ENCODE measurements at places on chromosomes 7 and 10.

GRCh38 chr10:119135513-119135881 lies 30.0 kb downstream of the SFXN4 start:
- DNase-seq, result no peak

DNA sequence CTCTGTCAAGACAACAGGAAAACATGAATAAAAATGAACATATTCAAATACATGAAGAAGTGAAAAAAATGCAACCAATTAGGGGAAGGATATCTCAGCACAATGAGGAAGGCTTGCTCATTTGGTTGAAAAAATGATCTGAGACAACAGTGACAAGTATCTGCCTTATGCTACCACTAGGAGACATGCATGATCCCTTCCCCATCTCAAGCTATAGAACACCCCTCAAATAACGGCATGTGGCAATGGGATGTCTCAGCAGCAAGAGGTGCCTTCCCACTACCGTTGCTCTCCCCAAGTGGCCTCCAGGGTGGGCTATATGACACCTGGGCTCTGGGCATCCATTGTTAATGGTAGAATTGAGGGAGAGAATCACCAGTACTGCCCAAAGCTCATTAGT lies 98.1 kb upstream of the RSU1 start:
- DNase-seq, result no peak

GRCh38 chr7:155944901-155945300 lies 132.6 kb upstream of the SHH start:
- no peak for DNase-seq

DNA sequence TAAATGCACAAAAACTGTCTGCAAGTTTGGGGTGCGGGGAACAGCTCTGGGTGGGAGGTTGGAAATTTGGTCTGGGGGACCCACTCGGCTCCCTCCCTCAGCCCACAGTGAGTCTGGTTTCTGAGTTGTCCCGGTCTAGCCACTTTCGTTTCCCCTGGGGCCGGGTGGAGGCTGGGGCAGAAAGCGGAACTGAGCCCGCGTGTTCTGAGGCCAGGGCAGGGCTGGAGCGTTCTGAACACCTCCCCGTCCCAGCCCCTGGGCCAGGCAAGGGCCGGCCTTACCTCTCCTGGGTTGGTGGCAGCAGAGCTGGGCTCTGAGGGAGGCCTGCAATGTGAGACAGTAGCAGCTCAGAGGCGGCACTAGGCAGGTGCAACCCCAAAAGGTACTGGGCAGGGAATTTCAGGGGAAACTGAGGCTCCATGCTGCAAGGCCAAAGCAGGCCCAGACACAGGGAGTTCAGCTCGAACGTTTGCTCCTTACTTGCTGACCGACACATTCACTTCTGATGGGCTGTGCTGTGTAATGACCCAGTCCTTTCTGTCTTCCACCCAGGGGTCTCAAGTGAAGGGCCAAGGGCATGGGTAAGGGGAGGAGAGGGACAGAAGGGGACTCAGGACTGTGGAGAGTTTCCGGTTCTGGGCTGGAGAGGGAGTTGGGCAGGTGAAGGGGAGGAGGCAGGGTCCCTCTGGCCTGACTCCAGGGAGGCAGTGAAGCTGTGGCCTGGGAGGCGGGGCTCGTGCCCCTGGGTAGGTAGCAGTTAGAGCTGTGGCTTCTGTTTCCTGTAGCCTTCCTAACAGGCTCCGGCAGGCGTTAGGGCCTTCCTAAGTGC lies 3.0 kb downstream of the IRF5 start:
- no peak for DNase-seq

GRCh38 chr10:119030421-119031250 lies 1.1 kb downstream of the NANOS1 start:
- peak; percentile 34 for DNase-seq

DNA sequence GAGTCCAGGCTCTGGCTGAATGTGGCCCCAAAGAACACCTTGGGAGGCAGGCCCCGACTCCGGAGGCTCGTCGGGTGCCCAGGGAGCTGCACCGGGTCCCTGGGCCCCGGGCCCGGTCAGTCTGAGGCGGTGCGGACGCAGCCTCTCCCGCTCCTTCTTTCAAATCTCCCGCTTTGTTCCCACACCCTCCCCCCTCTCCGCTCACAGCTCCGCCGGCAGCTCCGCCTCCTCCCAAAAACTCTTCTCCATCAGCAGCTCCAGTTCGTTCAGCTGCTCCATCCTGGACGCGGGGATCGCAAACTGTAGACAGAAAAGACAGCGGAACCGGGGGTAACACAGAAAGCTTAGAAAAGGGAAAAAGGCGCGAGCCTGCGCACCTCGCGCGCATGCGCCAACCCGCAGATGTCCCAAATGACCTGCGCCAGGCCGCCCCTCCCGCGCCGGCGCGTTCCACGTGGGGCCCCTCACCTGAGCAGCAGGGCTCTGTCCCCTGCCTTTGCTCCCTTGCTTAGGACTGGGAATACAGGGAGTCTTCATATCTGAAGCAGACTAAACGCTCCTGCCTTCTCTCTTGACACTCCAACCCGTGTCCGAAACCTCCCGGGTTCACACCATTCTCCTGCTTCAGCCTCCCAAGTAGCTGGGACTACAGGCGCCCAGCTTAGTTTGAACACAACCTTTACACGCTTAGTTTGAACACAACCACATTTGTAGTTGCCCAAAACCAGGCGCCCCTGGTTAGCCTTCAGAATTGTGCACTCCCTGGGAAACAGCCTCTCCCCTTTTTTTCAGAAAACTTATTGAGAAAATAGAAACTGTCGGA lies at the start of gene DNA2:
TSS of gene DNA2 (minus strand) at position 388 of the 823 bp plus-strand sequence. CDS start at position 279, 109 bp downstream.
- peak; percentile 54 for DNase-seq

- no peak for DNase-seq
Measured at GRCh38 chr10:84375011-84375410, 46.6 kb downstream of the CCSER2 start.

GRCh38 chr7:113085781-113086390 lies 741 bp downstream of the GPR85 start:
- DNase-seq, result no peak

GRCh38 chr7:124728610-124729009 lies 37.0 kb downstream of the GPR37 start:
- DNase-seq, result no peak

- DNase-seq, result no peak
Measured at GRCh38 chr10:95793401-95794045, 37.6 kb downstream of the ENTPD1 start.

DNA sequence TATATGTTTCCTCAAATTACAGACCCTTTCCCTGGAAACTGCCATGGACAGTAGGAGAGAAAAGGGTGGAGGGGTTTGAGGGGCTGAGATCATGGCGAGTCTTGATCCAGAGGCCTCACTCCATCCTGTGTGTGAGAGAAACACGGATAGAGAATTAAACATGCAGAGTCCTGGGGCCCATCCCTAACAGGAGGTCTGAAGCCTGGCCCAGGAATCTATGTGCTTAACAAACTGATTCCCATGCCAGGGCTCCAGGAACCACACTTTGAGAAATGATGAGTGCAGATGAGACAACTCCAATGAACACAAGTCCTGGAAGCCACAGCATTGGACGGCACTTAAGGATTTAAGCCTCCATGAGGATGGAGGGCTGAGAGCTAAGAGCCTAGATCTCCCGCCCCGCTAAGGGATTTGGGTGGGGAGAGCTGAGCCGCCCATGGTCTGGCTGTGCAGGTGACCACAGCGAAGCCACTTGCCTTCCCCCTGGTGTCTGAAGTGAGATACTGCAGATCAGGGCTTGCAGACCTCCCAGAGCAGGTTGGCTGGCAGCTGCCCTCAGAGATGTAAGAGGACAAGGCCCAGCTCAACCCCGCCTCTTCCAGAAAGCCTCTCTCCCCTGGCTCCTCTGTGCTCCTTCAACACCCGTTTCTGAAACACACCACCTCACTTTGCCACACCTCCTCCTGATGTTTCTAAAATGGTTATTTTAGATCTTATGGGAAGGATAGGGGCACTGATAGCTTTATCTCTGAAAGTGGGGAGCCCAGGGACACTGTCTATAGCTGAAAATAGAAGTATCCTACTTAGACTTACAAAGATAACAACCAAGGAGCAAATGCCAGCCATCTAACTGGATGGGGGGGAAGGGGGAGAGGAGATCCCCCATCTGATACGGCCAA lies 24.8 kb upstream of the EIF5AL1 start:
- DNase-seq, result no peak

DNA sequence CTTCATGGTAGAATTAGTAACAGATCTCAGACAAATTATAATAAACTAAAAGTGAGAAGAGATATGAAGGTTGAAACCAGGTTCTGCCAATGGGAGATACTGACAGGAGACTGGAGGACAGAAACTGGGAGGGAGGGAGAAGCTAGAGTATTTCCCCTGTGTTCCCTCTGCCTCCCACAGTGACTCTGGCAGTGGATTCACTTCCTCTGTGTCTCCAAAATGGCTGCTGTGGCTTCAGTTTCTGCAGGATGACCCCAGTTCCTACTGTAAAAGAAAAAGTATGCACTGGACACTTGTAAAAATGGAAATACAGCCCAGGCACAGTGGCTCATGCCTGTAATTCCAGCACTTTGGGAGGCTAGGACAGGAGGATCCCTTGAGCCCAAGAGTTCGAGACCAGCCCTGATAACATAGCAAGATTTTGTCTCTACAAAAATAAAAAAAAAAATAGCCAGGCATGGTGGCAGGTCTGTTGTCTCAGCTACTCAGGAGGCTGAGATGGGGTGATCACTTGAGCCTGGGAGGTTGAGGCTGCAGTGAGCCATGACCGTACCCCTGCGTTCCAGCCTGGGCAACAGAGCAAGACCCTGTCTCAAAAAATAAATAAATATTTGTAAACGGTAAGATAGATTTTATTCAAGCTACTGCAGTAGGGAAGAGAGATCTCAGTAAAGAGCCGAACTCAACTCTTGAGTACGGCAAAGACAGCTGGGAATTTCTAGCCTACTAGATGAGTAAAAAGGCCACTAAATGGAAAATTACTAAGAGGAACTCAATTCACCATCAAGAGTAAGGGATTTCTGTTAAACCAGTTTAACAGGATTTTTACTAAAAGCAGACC lies 156.6 kb upstream of the TRIM24 start:
- DNase-seq, result no peak

DNA sequence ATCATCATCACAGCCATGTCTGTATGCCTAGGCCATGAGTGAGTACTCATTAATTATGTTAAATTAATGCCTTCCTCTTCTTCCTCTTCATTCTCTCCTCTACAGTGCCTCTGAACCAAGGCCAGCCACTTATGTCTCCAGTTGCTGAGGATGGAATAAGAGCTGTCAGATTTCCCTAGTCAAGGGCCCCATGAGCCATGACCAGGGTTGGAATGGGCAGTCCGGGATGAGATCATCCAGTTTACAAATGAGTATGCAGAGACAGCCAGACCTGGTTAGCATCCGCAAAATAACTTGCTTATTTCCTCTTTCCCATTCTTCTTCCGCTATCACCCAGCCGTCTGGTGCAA lies 342.7 kb downstream of the GRID1 start:
- no peak for DNase-seq

DNA sequence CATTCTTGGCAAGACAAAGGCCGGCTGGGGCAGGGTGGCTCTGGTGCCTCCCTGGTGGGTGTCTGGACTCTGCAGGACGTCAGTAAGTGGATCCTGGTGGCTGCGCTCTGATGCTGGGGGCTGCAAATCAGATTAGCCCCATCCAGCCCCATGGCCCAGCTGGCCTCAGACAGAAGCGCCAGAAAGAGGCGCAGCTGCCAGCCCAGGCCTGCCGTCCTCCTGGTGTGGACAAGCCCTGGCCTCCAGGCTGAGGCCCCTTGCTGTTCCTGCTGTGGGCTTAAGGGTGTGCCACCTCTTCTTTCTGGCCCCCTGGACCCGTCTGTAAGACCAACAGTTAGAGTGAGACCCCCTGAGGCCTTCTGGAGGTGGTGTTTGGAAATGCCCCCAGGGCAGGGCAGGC lies 5.9 kb upstream of the LFNG start:
- no peak for DNase-seq

DNA sequence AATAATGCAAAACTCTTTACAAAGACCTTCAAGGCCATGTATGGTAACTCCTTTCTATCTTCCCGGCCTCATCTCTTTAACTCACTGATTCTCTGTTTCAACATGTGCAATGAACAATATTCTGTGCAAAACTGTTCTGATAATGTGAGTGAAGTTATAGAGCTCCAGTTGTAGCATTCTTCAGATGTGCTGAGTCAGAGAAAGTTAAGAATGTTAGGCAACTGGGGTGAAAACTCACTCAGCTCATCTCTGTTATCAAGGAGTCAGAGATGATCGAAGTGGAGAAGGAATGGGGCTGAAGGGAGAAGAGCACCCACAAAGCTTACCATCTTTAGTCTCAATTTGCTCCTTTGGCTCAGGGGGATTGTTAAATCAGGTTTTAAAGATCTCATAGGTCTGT lies 344.7 kb upstream of the NPSR1 start:
- DNase-seq, result no peak

- DNase-seq, result no peak
Measured at GRCh38 chr10:117543225-117544003, 868 bp downstream of the EMX2 start.

DNA sequence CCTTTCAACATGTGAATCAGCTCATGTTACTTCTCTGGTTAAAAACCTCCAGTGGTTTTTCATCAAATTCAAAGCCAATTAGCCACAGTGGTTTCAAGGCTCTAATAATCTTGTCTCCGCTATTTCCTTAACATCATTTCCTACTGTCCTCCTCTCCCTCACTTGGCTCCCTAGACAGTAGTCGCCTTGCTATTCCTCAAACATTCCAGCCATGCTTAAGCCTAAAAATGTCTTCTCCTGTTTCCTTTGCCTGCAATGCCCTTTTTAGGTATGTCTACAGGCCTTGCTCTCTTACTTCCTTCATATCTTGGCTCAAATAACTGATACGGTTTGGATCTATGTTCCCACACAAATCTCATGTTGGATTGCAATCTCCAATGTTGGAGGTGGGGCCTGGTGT lies 779.4 kb upstream of the LRRN3 start:
- DNase-seq, result no peak

- DNase-seq, result no peak
Measured at GRCh38 chr7:37357637-37357996, 91.0 kb downstream of the ELMO1 start.

- no peak for DNase-seq
Measured at GRCh38 chr10:25493122-25493893, 318.5 kb downstream of the GPR158 start.

GRCh38 chr7:14095233-14095950 lies 105.9 kb upstream of the ETV1 start:
- no peak for DNase-seq

DNA sequence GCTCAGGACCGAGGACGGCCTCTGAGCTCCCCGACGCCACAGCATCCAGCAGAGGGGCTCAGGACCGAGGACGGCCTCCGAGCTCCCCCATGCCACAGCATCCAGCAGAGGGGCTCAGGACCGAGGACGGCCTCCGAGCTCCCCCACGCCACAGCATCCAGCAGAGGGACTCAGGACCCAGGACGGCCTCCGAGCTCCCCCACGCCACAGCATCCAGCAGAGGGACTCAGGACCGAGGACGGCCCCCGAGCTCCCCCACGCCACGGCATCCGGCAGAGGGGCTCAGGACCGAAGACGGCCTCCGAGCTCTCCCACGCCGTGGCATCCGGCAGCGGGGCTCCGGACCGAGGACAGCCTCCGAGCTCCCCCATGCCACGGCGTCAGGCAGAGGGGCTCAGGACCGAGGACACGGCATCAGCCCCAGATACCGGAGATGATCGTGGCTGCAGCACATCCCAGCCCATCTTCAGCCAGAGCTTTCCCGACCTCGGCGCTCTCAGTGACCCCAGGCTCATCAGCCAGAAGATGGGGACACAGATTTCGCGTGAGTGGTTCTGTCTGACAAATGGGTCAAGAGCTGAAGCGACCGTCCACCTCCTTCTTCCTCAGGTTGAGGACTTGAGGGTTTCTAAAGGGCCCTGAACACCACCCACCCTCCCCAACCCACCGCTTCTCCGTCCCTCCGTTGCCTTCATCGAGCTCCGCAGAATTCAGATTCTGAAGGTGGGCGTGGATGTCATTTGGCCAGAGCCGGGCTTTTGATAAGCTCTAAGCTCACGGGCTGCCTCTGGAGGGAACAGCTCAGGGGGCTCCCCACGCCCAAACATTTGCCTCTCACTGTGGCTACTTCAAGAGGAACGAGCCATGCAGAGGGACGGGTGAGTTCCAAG lies 55.8 kb upstream of the DNAAF5 start:
- no peak for DNase-seq
